ENCODE measurements at places on chromosomes 11 and 22. TPM values are rescaled to one million over a fixed set of nuclear protein-coding genes. Genes with fewer than 3 reads are reported as not detected.

GRCh38 chr11:67429038-67429668, 859 bp downstream of the RPS6KB2 start:
- H3K4me1 ChIP-seq: peaks cover 10% of the 10 kb centered on the region
- DNase-seq: no peak
- peak overlapping the region; percentile 88 for H3K27ac ChIP-seq

GRCh38 chr11:118152552-118153471, at the start of gene SCN4B:
Gene SCN4B (minus strand): TSS chr11:118152823. CDS start chr11:118152673, 150 bp downstream.
- H3K4me1 ChIP-seq: peaks cover 10% of the 10 kb centered on the region
- no peak within 1 kb of the TSS for H3K27ac ChIP-seq
- H3K36me3 ChIP-seq: no peaks in the 10 kb centered on the region
- no peaks in the 10 kb centered on the region for H3K27me3 ChIP-seq
- H3K4me3 ChIP-seq: peak within 1 kb of the TSS; percentile 46

GRCh38 chr22:42169055-42169469, 38.5 kb upstream of the CYP2D6 start:
- H3K27ac ChIP-seq: no peak overlapping the region
- H3K27me3 ChIP-seq: no peaks in the 10 kb centered on the region
- H3K4me3 ChIP-seq: no peak overlapping the region

- DNase-seq: no peak
- peak overlapping the region; percentile 53 for H3K27ac ChIP-seq
- no peaks in the 10 kb centered on the region for H3K27me3 ChIP-seq
- no peak overlapping the region for H3K4me3 ChIP-seq
- H3K36me3 ChIP-seq: peaks cover 6% of the 10 kb centered on the region
Observed at GRCh38 chr11:71434576-71435130, 13.5 kb downstream of the DHCR7 start.

DNA sequence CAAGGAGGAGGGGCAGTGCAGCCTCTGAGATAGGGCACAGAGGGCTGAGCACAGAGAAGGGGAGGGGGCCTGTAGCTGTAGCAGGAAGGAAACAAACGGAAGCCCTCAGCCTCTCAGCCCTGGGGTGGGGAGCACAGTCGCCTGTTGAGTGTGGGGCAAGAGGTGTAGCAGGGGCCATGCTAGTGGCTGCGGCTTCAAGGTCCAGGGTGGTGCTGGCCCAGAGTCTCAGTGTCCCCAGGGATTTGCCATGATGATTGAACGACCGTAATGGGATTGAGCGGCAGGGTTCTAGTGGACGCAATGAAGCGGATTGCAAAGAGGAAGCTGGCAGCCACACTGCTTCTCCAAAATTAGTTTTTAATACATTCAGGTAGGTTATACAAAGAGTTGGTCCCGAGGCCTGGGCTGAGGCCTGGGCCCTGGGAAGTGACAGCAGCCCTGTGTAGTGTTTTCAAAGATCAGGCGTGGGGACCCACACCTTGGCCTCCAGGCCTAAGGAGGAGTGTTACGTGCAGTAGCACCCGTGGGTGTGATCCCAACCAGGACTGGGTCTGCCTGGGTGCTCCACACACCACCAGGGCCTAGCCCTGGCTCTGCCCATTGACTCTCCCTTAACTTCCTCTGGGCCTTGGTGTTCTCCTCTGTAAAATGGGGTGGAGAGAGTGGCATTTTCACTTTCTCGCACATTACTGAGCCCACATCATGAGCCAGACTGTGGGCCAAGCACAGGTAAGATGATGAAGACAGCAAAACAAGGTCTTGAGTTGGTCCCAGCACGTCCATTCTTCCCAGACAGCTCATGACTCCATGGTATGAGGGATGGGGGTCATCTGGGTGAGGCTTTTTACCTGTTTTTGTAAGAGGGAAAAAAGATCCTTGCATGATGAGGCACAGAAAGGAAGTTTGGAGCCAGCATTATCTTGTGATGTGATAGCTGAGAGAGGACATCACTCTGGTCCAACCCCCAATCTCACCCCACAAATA, 13.1 kb downstream of the LRRC32 start:
- no peak overlapping the region for H3K4me3 ChIP-seq
- H3K27ac ChIP-seq: no peak overlapping the region
- DNase-seq: no peak
- no peaks in the 10 kb centered on the region for H3K4me1 ChIP-seq
- no peaks in the 10 kb centered on the region for H3K36me3 ChIP-seq
- H3K27me3 ChIP-seq: no peaks in the 10 kb centered on the region

- H3K27me3 ChIP-seq: no peaks in the 10 kb centered on the region
- H3K4me3 ChIP-seq: no peak overlapping the region
- no peaks in the 10 kb centered on the region for H3K4me1 ChIP-seq
- no peak for DNase-seq
Observed at GRCh38 chr11:75155570-75156422, 4.9 kb downstream of the SLCO2B1 start.

DNA sequence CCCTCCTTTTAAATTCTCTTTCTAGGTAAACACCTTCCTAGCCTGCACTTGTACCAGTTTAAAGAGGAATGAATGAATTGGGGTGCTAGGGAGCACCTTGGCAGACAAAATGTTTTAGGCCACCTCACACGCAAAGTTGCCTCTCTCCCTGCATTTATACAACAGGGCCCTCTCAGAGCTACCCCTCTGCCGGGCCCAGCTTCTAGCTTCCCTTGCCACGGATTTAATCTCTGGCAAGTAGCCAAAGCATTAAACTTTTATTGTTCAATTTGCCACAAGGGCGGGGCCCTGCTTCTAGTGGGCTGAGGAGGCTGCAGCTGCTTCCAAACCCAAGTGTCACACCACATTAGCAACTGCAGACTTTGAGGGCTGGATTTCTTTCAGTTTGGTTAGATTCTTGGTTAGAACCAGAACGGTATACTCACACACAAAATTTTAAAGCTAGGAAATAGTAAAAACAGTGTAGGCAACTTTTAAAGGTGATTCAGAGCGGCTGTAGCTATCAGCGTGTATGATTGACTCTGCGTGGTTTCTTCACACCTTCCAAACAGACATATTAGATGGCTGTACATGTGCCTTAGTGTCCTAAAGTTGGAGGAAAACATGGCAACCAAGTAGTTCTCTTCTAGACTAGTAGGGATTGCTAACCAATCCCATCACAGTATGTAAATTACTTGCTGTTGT, 6.5 kb downstream of the KREMEN1 start:
- H3K36me3 ChIP-seq: no peaks in the 10 kb centered on the region
- DNase-seq: peak; percentile 49
- H3K4me3 ChIP-seq: no peak overlapping the region
- H3K27me3 ChIP-seq: no peaks in the 10 kb centered on the region

DNA sequence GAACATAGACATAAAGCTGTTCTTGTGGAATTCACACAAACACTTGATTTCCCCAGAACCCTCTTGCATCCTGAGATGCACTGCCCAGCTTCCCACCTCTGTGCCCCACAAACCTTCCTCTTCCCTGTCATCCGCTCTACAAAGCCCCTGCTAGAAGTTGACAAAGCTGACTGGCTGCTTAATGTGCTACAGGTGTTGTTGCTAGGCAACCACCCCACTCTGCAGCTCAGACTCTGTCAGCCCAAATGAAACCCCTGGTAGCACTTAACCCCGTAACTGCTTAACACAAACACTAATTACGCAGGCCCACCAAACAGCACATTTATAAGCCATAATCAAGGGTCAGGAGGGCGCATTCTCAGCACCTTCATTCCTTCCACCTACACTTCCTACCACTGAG, 172.0 kb upstream of the CADM1 start:
- H3K36me3 ChIP-seq: no peaks in the 10 kb centered on the region
- no peaks in the 10 kb centered on the region for H3K4me1 ChIP-seq
- no peak overlapping the region for H3K4me3 ChIP-seq
- H3K27ac ChIP-seq: no peak overlapping the region
- DNase-seq: no peak

MB gene
- total RNA-seq: 9.9 TPM

DNA sequence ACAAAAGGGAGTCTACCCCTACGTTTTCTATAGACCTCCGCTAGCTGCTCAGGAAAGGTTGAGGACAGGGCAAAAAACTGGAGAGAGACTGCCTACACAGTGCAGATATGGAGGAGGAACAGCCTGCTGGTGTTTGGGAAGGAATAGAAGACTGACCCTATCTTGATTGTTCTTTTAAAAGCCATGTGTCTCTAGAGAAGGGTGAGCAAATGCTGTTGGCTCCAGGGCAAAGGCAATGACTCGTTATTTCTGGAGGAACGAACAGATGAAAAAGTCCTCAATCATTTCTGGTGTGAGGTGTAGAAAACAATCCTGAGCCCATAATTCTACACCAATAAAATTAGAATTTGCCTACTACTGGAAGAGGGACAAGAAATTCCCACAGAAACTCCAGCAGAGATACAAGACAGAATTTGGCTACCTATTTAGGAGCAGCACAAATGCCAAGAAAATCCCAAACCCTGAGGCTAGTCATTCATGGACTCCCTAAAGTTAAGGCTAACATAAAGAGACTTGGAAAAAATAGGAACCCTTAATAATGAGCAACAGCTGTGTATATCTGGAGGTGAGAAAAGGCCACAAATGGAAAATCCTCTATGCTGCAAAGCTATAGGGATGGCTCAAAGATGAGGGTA, 1206.3 kb upstream of the CNTN5 start:
- H3K4me3 ChIP-seq: no peak overlapping the region
- no peaks in the 10 kb centered on the region for H3K4me1 ChIP-seq
- H3K36me3 ChIP-seq: no peaks in the 10 kb centered on the region

DNA sequence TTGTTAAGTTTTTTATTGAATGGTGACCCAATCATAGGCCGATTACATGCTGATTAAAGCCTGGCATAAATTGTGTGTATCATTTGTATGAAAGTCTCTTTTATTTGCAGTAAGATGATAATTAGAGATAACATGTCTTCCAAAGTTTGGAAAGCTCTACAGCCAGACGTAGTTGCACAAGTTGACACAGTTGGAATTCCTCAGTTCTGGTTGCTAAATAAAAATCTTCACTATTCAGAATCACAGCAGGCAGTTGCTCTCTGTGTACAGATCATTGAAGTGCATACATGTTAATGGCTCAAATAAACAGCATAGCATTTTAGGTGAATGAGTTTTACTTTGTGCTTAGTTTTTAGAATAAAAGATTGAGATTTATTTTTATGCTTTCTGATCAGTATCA, 69.5 kb downstream of the ARHGAP42 start:
- no peak overlapping the region for H3K27ac ChIP-seq
- H3K4me1 ChIP-seq: no peaks in the 10 kb centered on the region
- no peaks in the 10 kb centered on the region for H3K27me3 ChIP-seq
- no peaks in the 10 kb centered on the region for H3K36me3 ChIP-seq

C1QTNF5 gene
- total RNA-seq: 20.2 TPM

DNA sequence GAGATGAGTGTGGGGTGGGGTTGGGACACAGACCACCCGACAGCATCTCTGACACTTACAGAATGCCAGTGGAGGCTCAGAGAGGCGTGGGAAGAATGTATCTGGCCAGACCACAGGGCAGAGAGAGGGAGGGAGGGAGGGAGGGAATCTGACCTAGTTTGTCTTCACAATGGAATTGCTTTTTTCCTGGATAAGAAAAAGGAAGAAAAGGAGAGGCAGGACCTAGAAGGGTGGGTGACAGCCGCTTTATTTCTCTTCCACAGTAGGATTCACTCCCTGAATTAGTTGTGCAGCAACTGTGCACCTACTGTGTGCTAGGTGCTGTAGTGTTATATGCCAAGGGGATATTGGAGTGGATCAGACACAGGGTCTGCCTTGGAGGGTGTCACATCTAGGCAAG, 3.7 kb downstream of the KCNK4 start:
- no peaks in the 10 kb centered on the region for H3K36me3 ChIP-seq
- DNase-seq: no peak
- H3K4me1 ChIP-seq: peaks cover 9% of the 10 kb centered on the region
- no peak overlapping the region for H3K27ac ChIP-seq
- no peak overlapping the region for H3K4me3 ChIP-seq

Measured in prostate gland (tissue), 2 donors.